ENCODE measurements at places on chromosomes 4 and X.

GRCh38 chrX:118156254-118156952, 39.8 kb upstream of the KLHL13 start:
- DNase-seq = no peak

- no peak for DNase-seq
Observed at GRCh38 chr4:101187841-101188240, 159.5 kb downstream of the PPP3CA start.

DNA sequence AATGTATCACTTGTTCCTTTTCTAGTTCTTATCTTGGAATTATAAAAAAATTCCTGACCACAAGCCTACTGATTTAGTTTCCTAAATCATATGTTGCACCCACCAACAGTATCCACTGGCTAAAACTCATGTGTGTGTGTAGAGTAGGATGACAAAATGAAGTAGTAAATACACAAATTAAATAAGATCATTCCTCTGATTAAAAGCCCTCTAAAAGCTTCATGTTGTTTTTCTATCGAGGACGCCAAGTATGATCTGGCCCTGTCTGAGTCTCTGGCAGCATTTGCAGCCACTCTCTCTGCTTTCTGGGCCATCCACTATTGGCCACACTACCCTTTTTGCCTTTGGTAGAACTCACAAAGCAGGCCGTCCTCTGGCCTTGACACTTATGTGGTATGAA, 183.4 kb downstream of the PACRGL start:
- no peak for DNase-seq

- no peak for DNase-seq
Observed at GRCh38 chr4:121693450-121693849, 3.3 kb downstream of the ANXA5 start.

DNA sequence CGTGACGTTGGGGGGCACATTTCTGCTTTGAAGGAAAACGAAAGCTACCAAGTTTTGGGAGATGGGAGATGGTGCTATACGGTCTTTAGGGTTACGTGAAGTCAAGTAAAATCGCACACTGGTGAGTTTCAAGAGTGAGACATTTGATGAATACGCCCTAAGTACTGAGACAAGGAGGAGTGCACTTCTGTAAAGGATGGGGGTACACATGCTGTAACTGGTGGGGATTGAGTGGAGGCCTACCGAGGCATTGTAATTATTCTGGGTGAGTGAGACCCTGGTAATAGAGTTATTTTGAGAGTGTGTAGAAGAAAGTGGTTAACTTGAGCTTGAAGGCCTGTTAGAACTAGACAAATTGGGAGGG, 536 bp downstream of the SH3BGRL start:
- no peak for DNase-seq

GRCh38 chr4:8439914-8440491, 520 bp downstream of the ACOX3 start:
- DNase-seq = no peak

DNA sequence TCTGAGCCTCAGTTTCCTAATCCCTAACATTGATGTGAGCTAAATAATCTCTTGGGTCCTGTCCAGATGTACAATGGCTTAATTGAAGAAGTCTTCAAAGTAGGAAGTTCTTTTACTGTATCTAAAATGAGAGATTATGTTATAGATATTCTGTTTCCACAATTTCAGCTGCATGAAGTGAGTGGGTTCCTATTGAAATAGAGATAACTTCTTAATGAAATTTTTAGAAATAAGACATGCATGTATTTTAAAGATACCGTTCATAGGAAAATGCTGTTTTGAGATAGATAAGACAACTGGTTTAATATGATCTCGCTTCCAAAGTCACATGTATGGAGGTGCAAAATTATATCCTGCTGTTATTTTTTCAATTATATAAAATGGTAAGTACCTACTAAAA, 71.9 kb downstream of the CLDN22 start:
- no peak for DNase-seq

- DNase-seq = no peak
Observed at GRCh38 chr4:23374259-23374658, 515.6 kb downstream of the PPARGC1A start.

Data from dorsolateral prefrontal cortex (tissue), 122 donors.